Left renal cortex interstitium (tissue), 4 donors: ENCODE measurements at places on chromosomes 3 and 15.
A peak's percentile ranks its signal among the peaks of the same experiment; 100 is the strongest.

- no peak for DNase-seq
Measured at GRCh38 chr3:18223974-18224373, 201.2 kb downstream of the SATB1 start.

DNA sequence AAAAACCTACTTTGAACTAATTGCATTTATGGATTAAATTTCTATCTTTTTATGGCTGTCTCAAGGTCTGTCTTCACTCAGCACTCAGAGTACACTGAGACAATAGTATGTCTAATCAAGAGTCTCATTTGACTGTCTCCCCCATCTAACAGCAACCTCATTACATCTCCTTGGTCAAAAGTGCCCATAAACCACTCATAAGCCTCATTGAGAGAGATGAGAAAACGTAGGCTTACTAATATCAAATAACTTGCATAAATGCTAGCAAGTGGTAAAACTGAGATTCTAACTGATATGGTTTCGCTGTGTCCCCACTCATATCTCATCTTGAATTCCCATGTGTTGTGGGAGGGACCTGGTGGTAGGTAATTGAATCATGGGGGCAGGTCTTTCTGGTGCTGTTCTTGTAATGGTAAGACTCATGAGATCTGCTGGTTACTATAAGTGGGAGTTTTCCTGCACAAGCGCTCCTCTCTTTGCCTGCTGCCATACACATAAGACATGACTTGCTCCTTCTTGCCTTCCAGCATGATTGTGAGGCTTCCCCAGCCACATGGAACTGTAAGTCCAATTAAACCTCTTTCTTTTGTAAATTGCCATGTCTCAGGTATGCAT lies 113.9 kb downstream of the TFDP2 start:
- no peak for DNase-seq

GRCh38 chr15:74389241-74390048 lies 22.0 kb upstream of the CYP11A1 start:
- DNase-seq, result no peak

- no peak for DNase-seq
Measured at GRCh38 chr15:83546512-83546888, 99.4 kb downstream of the SH3GL3 start.

DNA sequence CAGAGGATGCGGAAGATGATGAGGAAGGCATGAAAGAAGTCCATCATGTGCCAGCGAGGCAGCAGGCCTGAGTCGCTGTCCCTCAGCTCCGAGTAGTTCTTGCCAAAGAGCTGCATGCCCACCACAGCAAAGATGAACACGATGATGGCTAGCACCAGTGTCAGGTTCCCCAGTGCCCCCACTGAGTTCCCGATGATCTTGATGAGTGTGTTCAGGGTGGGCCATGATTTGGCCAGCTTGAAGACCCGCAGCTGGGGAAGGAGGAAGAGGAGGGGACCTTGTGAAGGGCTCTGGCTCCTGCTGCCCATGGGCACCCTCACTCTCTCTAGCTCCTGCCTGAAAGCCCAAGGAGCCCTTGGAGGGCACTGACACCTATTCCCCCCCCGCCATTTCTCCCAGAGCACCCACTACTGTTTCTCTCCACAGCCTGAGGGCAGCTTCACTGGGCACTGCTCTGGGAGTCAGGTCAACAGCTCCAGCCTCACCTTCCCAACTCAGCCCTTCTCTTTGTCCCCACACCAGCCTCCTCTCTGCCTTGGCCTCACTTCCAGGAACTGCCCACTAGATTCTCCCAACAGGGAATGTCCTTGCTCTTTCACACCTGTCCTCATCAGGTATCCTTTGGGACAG lies 63.6 kb downstream of the SCN5A start:
- no peak for DNase-seq

- no peak for DNase-seq
Measured at GRCh38 chr3:40572588-40572987, 47.8 kb downstream of the ZNF621 start.

DNA sequence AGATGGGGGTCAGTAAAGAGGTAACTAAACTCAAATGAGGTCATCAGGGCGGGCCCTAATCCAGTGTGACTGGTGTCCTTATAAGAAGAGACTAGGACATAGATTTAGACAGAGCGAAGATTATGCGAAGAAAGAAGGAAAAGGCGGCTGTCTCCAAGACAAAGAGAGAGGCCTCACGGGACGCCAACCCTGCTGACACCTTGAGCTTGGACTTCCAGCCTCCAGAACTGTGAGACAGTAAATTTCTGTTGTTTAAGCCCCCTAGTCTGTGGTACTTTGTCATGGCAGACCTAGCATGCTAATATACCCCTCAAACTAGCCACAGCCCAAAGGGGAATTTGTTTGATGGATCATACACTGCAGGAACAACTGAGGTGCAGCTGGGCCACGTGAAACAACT lies 183.0 kb downstream of the ABHD5 start:
- no peak for DNase-seq

DNA sequence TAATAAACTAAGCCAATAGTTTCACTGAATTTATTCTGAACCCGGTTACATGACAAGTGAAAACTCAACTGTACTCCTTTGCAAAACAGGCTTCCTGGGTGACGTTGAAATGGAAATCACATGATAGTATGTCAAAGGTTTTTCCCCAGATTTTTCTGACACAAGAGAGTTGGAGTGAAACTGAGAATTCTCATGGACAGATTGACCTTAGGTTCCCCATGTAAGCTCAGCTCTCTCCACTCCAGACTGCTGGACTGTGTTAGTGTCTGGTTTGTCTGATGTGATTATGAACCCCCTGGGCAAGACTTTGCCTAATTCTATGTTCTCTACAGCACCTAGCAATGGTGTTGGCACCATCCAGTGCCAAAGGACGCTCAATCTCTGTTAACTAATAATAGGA lies 219.7 kb upstream of the COL8A1 start:
- no peak for DNase-seq

GRCh38 chr3:3705090-3705775 lies 94.0 kb upstream of the LRRN1 start:
- DNase-seq, result no peak

GRCh38 chr3:142057331-142057725 lies 92.0 kb downstream of the TFDP2 start:
- no peak for DNase-seq

GRCh38 chr3:59480486-59480995 lies 430.7 kb upstream of the CFAP20DC start:
- DNase-seq, result no peak

DNA sequence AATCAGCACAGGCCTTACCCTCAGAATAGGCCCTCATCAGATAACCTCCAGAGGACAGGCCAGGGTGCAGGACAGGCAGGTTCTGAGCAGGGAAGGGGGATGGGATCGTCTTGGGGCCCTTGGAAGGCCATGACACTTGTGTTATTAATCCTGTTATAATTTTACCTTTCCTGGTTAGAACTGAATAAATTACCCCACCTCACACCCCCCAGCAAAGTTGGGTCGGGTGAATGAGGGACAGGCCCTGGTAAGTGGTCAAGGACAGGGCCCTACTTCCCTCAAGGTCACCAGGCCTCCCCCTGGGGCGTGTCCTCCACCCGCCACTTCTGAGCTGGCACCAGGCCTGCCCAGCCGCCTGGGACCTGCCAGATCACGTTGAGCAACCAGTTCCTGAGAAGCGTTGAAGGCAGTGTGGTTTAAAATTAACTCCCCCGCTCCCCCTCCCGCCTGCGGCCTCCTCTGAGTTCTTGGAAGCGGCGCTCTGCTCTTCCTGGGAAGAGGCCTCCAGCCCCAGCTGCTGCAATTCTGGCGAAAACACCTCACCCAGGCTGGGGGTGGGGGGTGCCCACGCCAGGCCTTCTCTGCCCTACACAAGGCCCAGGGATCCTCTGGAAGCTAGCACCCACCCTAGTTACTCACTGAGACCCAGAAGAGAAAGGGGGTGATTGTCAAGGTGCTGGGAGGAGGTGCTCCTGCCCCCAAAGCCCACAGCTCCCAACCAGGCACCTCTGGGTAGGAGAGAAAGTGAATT lies 10.6 kb downstream of the CISH start:
- peak; percentile 89 for DNase-seq
